ENCODE measurements at places on chromosomes 4 and X.

GRCh38 chrX:85111347-85111746 lies 107.7 kb downstream of the APOOL start:
- no peak for DNase-seq

DNA sequence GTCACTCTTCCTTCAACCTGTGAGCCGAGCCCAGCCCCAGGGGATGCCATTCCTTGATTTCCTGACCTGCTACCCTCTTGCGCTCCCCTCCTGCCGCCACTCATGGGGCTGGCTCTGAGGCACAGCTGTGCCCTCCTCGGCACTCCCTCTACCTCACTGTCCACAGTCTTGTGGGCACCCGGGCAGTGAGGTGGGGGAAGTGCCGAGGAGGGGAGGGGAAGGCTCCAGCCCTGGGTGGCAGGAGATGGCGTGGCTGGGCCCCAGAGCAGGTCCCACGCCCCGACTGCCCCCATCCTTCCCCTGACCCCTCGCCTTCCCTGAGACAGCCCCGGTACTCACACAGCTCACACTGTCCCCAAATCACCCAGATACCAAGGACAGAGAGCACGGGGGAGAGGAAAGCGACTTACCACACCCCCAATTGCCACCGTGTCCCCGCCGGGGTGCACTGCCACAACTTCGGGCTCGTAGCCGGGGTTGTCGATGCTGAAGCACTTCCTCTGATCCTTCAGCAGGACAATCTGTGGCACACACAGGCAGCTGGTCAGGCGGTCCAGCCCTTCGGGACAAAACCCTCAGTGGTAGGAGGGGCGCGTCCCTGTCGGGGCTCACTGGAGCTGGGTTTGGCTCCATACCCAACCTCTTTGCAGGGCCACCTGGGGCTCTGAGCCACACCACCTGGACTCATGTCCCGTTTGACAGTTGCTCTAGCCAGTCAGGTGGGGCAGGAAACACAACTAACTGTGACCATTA lies 37.9 kb downstream of the WDR1 start:
- no peak for DNase-seq

GRCh38 chr4:38499101-38499500 lies 164.9 kb upstream of the KLF3 start:
- no peak for DNase-seq

GRCh38 chr4:88297212-88297516 lies 12.8 kb upstream of the PPM1K start:
- no peak for DNase-seq

GRCh38 chrX:103688946-103689345 lies 2.4 kb upstream of the MORF4L2 start:
- DNase-seq: no peak

DNA sequence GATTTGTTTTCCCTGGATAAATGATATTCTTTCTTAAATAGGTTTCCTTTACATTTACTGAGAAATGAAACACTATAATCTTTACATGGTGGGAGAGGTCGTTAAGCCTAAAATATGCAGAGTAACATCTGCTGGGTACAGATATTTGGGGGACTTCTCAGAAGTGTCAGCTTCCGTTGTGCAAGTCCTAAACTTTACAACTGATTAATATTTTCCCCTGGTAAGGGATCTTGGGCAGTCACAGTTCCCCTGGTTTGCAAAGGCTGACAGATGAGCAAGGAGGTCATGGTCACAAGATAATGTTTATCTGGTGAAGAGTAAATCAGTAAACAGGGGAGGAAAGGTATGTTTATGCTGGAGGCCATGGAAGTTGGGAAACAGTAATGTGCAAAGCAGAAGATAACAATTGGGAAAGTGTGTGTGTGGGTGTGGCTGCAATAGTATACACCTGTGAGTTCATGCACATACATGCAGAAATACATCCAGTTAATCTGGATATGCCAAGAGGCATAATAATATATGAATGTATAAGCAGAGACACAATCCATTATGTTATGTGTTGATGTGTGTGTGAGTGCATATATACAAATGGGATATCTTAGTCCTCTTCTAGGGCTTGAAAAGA lies 508.2 kb upstream of the FAM241A start:
- no peak for DNase-seq

GRCh38 chr4:36286481-36286871 lies 5.1 kb downstream of the DTHD1 start:
- no peak for DNase-seq

GRCh38 chr4:61443813-61444510 lies 243.8 kb downstream of the ADGRL3 start:
- no peak for DNase-seq

- DNase-seq: no peak
These were observed at the start of gene NUDT10 for GRCh38 chrX:51332188-51332942. NUDT10 (plus strand) TSS chrX:51332822; CDS start chrX:51332966, 144 bp downstream.

- no peak for DNase-seq
These were observed 15.3 kb downstream of the HAND2 start for GRCh38 chr4:173514641-173515217.

- no peak for DNase-seq
These were observed 76.8 kb downstream of the RTL5 start for GRCh38 chrX:72054779-72055489.

DNA sequence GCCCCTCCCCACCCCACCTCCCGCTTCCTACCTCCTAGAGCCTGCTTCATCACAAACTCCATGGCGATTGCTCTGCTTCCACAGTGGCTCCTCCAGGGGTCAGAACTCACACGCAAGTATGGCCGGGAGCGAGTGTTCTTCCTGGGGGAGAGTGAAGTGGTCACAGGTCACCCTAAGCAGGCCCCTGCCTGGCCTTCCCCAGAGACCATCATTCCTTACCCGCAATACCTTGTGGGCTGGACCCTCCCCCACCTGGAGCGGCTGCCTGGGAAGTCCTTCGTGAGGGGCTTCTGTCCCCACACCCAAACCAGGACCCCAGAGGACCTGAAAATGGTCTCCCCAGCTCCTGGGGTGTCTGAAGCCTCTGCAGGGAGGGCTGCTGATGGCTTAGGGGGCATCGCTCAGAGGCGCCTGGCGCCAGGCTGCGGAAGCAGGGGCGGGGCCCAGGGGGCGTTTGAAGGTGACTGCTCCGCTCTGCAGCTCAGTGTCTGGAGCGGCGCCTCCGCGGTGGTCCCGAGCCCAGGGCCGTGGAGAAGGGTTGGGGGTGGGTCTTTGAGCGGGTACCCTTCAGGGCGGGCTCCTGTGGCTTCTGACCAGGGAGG lies 1.4 kb downstream of the CPLX1 start:
- DNase-seq: no peak

DNA sequence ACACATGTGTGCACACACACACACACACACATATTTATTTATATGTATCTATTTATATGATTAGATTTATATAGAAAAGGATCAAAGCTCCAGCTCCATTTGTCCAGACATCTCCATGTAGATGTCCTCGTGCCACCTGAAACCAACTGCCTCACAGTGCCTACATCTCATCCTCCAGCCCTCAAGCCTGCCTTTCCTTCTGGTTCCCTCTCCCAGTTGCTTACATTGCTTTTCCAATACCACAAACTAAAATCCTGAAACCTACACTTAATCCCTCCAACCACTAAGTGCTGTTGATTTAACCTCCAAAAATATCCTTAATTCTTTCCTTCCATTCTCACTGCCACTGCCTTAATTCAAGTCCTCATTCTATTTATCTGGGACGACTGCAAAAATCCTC lies 51.4 kb downstream of the STBD1 start:
- no peak for DNase-seq

GRCh38 chrX:135556055-135556454 lies 35.6 kb downstream of the INTS6L start:
- no peak for DNase-seq

GRCh38 chr4:54614149-54614548 lies 43.6 kb upstream of the KIT start:
- no peak for DNase-seq

DNA sequence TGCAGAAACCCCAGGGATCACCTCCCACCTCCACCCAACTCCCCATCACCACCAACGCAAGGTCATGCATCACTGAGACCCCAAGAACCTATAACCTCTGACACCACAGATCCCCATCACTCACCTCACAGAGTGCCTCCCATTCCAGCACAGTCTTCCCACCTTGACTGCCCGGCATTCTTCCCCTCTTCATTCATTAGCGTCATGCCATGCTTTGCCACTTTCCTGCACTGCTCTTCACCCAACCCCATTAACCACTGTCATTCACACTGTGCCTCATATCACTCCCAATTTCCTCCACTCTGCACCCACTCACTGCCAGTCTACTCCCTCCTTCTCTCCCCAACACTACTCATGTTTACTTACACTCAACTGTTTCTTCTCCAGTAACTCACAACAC lies 30.6 kb downstream of the ZNF182 start:
- DNase-seq: no peak

GRCh38 chr4:172865103-172865502 lies 303.5 kb upstream of the GALNT7 start:
- DNase-seq: no peak

DNA sequence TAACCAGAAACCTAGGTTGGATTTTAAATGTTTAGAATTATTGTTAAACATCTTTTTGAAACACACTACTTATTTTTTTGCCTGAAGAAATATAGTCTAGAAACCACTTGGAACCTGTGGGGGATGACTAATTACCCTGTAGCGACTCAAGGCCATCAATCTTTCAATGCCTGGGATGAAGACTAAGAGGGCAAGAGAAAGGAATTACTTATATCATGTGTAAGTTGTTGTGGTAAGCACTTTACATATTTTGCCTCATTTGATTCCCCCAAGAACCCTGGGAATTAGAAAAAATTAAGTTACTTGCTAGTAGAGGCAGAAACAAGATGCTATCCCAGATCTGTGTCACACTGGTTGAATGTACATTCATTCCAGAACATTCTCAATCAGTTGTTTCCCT lies 170.9 kb upstream of the GRIA3 start:
- no peak for DNase-seq

DNA sequence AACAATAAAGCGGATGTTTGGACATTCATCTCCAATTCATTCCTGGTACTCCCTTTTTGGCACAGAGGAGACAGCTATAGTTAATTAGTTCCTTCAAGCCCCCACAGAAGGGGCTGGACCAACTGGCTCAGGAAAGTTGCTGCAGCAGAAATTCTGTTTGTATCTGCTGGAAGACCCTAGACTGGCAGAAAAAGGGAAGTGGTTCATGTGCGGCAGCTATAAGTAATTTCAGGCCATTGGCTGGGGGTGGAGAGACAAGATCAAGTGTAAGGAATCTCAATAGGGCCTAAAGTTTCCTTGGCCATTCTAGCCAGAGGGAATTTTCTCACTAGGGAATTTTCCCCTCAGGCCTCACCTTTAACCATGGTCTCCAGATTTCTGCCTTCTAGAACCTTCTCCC lies 89.9 kb upstream of the DHX15 start:
- DNase-seq: no peak

GRCh38 chr4:77802402-77802801 lies 16.8 kb downstream of the CNOT6L start:
- no peak for DNase-seq

DNA sequence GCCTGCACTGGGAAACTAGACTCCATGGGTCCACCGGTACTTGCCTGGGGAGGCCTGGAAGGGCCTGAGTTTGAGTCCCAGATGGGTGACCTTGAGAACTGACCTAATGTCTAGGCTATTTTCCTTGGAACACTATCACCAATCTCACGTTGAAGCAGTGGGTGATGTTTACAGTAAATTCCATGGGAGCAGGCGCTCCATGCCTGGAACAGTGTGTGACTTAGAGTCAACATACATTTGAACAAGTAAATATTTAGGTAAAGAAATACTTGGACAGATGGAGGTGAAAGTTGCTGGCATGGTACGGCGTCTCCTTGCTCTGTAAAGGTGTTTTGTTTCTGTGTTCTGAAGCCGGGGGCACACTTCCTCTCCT lies 47.5 kb downstream of the TBC1D14 start:
- DNase-seq: no peak

GRCh38 chr4:159293811-159294515 lies 191.1 kb downstream of the RAPGEF2 start:
- DNase-seq: no peak

GRCh38 chr4:150828159-150828558 lies 186.9 kb downstream of the LRBA start:
- DNase-seq: no peak

DNA sequence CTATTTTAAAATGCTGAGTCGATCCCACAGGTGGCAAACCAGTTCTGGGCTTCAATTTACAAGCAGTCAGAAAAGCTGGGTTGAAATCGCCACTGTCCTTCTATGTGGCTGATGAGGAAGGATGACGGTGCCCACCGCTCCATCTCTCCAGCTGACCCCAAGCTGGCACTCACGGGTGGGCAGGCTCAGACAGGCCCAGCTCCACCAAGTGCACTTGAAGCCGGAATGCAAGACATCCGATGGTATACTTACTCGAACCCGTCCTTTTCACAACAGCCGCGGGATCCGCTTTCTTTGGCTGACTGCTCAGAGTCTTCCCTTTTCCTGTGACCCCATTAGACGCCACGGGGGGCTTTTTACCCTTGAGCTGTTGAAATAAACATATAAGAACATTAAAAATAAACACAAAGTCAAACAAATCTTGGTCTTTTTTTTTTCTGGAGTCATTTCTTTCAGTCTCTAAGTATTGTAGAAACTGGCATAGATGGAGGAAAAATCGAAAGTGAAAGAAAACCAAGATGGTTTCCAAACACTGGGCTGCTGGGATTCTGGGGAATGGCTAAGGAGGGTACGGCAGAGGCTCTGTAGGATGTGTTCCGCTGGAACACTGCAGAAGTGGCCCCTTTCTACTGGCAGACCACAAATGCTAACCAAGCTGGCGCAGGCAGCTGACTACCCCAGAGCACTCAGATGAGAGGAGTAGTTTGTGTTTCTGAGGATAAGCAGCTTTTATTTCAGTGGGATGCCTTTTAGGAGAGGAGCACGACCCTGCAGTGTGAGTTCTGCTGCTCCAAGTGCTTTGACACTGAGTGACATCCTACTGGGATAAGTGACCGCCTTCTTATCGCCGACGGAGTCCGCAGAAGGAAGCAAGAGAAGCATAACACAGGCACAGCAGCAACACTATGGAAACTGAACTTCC lies 160.9 kb downstream of the AFAP1 start:
- DNase-seq: no peak

- DNase-seq: no peak
These were observed 63.5 kb upstream of the MAOA start for GRCh38 chrX:43592597-43592996.
